Stimulated activated CD4-positive, alpha-beta T cell treated with anti-CD3 and anti-CD28 coated beads, Interleukin-2, amount 100 ng/mL, for 24 hours (primary cell): ENCODE measurements at places on chromosomes 2 and 18.

- DNase-seq = no peak
Observed at GRCh38 chr2:169415233-169415748, 53.0 kb upstream of the LRP2 start.

- DNase-seq = no peak
Observed at GRCh38 chr2:11379558-11379957, 35.1 kb upstream of the ROCK2 start.

- no peak for DNase-seq
Observed at GRCh38 chr18:5424903-5425664, 118.7 kb downstream of the EPB41L3 start.

GRCh38 chr18:78001811-78002210 lies 752.2 kb downstream of the GALR1 start:
- DNase-seq = no peak

DNA sequence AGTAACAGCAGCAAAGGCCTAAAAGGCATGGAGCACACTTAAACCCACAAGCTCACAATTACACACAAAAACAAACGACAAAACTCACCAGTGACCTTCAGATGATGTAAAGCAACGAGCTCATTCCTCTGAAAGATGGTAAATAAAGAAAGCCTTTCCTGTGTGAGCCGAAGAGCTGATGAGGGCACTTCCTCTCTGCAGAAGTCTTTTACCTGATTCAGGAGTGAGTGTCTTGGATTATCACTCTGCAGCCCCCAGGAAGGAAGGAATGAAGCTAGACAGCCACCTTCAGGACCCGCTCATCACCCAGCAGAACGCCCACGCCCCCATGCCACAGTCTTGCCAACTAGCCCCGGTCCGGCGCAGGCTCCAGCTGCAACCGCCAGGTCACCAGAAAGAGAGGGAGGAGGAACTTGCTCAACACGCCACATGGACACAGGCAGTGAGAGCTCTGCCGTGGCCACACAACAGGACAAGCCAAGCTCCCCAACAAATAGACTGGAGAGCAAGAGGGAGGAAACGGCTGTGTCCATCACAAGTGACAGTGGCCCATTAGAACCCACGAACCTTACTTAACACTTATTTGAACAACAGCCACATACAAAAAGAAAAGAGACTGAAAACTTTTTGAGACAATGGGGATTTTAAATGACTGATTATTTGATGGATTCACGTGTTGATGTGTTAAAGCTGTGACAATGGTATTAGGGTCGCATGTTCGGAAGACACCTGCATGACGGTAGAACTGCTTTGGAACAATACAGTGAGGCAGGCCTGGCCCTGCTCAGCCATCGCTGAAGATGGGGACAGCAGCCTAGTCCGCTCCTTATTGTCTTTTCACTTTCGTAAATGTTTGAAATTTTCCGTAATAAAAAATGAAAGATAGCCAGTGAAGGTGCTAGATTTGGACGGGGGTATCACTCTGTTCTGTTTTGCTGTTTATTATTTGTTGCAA lies 127.3 kb downstream of the HDAC4 start:
- no peak for DNase-seq

DNA sequence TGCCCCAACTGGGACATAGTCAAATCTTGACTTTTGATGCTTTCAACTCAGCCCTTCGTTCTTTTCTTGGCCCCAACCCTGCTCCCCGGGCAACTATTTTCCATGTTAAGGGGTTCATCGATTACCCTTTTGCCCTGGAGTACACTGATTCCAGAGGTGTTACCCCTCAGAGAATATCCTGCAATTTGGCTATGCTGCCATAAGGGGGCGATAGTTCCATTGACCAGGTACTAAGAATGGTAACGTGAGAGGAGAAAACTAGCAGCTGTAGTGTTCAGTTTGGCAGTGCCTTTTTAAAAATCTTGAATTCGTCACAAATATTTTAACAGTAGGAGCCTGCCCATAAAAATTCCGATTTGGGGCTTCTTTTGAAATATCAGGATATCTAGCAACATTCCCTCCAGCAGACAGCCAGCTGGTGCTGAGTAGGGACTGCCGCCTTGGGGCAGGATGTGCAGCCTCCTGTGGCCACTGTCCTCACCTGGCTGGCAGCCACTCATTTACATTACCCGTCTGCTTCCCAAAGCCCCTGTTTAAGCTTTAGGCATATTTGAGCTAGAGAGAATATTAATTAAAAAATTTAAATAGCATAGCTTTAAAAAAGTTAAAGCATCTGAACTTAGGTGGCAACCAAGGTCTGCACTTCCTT lies 146.3 kb upstream of the SKOR2 start:
- DNase-seq = peak; percentile 9

GRCh38 chr18:33051407-33051806 lies 278.6 kb upstream of the KLHL14 start:
- DNase-seq = no peak

DNA sequence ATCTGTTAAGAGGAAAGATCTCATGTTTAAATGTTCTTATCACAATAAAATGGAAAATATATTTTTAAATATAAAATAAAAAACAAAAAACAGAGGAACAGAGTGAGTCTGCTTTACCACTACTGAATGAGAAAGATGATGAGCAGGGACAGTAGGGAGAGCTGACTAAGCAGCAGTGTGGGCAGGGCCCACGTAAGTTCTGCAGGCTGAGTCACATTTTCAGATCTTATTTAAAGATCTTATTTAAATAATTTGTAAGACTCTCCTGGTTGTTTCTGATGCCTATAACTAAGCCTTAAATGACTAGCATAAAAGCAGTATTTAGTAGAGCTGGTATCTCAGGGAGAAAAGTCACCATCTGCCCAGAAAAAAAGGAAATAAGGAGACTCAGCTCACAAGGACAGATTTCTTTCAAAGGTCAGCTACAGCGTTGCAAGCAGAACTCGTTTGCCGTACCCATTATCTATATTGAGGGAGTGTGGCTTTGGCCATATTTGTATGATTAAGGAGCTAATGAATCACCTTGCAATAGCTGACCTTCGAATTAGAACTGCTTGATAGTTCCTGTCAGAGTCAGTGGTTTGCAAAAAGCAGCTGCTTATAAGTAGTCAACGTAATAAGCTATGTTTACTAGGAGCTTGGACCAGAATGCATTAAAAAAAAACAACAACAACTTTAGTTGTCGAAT lies 322.1 kb upstream of the CHAC2 start:
- peak; percentile 19 for DNase-seq

- DNase-seq = no peak
Observed at GRCh38 chr18:31618801-31619200, 27.1 kb downstream of the TTR start.

- DNase-seq = no peak
Observed at GRCh38 chr2:120833127-120833675, 97.5 kb downstream of the GLI2 start.

DNA sequence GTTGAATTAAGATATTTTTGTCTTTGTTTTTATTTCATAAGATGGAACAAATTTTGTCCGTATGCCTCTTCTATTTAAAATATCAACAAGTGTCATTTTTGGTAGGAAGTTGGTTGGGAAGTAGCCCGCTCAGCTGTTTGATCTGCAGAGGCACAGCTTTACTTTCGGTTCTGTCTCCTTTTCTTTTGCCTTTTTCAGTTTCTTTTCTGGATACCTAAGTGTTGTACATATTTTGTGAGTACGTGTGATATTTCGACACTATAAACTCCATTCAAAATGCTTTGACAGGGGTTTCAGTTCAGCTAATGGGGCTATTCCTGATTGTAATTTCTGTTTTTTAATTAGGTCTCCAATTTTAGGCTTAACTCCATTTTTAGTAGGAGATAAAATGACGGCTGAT lies 1785.0 kb upstream of the LRRTM1 start:
- no peak for DNase-seq

DNA sequence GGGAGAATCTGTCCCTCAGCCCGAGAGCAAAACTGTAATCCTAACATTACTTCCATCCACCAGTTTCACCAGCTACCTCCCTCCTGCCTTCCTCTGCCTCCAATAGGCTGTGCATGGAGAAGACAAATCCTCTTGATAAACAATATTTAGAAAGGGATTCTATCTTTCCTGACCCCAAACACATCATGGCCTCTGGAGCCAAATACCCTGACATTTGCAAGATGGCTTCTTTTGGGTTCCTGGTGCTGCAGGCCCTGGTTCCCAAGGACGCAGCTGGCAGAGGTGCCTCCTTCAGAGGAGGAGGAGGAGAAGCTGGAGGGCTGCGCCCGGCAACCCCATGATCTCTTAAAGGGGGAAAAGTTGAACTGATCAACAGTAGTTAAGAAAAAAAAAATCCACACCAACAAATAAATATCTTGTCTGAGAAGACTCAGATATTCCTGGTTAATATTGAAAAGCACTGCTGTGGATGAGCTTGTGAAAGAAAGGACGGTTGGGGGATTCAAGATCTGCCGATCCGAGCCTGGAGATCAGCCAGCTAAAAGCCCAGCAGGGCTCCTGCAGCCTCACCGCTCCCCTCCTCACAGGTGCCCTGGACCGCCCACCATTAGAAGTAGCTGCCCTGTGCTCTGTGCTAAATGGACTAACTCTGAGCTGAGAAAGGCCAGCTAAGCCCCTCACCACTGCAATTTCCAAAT lies 116.8 kb downstream of the MSH2 start:
- no peak for DNase-seq

DNA sequence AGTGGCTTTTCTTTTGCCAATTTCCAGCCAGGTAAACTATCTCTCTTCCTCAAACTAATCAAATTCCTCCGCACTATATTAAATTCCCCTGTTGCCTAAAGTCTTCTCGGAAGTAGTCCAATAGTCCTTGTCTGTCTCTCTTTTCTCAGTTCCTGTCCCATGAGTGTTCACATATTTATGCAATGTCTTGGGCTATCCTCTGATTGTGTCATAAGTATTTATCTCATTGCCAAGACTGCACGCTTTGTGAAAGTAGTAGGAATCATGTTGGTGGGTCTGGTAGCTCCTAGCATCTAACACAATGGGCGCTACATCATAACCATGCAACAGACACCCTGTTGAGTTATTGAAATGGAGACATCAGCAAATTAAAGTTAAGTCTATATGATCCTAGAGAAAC lies 59.9 kb upstream of the POU3F3 start:
- no peak for DNase-seq

DNA sequence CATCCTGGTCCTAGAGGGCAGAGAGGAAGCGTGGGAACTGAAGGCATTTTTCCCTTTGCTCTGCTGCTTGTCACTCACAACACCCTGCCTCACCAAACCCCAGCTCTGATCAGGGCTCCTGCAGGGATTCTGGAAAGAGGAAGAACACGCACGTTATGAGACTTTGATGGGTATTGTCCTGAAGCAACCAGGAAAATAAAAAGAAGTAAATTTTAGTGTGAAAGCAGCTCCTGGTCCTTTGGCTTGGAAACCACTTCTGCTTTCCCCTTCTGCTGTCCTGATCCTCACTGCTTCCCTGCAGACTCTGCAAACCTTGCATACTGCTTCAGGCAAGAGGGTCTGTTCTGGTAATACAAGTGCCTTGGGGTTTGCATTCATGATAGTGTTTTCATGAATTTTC lies 164.1 kb downstream of the SLC8A1 start:
- no peak for DNase-seq

GRCh38 chr18:75810961-75811551 lies 383.6 kb upstream of the SMIM21 start:
- no peak for DNase-seq

- DNase-seq = no peak
Observed at GRCh38 chr2:100039291-100039980, 103.0 kb downstream of the AFF3 start.

- no peak for DNase-seq
Observed at GRCh38 chr2:164055623-164056022, 319.8 kb upstream of the FIGN start.

- no peak for DNase-seq
Observed at GRCh38 chr2:242036653-242036950, 167.1 kb downstream of the RTP5 start.

- DNase-seq = no peak
Observed at GRCh38 chr2:46087492-46087891, 209.7 kb upstream of the EPAS1 start.
